ENCODE measurements at places on chromosomes 13 and 19.
A peak's percentile ranks its signal among the peaks of the same experiment; 100 is the strongest.

DNA sequence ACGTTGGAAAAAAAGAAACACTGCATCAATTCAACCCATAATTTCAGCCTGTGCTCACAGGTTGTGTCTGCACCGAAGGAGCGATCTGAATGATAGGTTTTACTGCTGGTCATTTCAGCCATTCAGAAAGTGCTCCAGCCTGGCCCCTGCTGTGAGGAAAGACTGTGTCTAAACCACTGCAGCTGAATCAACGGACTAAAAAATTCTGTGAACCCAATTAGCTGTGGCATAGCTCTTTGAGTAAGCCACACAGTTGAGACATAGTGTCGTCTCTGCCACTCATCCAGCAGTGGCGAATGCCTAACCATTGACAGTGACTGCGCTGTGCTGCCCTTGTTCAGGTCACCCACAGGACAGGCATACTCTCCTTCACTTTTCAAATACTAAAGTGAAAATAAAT, 179.8 kb downstream of the COG6 start:
- DNase-seq, result no peak

DNA sequence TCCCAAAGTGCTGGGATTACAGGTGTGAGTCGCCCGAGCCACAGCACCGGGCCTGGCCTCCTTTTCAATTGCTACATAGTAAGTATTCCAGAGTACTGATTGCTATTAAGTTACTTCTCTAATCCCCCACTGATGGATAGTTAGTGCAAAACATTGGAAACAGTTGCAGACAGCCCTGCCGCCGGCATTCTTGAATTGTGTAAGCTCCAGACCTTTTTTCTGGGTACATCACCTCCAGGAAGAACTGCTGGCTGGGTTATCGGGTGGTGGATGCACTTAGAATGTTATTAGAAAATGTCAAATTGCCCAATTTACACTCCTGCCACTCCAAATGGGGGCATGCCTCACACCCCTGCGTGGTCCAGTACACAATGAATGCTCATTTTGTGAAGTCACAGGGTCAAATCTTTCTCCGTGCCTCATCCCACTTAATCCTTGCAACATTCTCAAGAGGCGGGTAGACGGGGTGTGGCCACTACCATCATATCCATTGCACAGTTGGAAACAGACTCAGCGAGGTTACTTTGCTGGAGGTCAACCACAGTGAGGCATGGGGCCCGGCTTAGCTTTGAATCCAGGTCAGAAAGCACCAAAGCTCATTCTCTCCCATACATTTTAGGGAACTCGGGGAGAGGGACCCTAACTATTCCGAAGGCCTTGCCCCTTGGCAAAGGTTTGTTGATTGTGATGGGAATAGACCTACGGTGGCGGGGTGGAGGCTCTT, 1.0 kb upstream of the KDM4B start:
- DNase-seq, result no peak

DNA sequence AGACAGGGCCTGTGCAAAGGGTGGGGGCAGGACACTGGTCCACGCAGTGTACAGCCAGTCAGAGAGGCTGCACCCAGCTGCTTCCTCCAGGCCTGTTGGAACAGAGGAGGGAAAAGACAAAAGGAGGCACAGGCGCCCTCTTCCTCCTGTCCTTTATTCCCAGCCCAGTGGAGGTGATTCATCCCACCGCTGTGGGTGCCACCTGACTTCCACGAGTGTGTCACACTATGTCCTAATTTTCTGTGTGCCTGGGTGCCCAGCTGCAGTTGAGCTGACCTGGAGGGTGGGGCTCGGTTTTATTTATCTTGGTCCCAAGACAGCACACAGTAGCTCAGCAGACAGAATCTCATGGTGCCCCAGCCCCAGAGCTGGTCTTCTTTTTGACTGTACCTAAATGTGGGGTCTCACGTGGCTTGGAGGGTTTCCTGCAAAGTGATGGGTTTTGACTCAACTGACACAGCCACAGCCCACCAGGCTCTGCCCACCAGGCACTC, 9.0 kb downstream of the EPS15L1 start:
- DNase-seq, result no peak

DNA sequence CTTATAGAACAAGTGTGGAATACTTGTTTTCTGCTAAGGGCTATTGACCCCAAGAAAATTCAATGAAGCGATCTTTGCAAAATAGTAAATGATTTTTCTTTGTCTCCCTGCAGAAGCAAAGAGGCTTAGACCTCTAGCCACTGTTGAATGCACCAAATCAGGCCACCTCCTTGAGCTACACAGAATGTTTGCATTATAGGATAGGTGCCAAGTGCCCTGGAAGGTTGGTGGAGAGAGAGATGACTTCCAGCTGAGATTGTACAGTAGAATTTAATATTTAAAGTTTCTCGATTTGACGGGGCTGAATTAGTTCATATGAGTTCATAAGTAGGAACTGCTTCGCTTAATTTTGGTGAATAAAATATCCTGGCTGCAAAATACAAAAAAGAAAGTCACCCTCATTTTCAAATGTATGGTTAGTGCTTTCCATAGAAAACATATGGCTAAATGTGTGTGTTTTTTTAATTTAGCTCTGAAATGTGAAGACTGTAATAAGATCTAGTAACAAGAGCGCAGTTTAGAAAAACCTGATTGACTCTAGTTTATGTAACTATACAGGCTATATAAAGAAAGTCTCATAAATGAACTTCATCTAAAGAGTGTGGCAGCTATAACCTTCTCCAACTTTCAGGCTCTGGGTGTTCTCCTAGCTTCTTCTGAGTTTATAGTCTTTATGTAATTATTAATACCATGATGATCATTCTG, 41.6 kb downstream of the LRCH1 start:
- no peak for DNase-seq

DNA sequence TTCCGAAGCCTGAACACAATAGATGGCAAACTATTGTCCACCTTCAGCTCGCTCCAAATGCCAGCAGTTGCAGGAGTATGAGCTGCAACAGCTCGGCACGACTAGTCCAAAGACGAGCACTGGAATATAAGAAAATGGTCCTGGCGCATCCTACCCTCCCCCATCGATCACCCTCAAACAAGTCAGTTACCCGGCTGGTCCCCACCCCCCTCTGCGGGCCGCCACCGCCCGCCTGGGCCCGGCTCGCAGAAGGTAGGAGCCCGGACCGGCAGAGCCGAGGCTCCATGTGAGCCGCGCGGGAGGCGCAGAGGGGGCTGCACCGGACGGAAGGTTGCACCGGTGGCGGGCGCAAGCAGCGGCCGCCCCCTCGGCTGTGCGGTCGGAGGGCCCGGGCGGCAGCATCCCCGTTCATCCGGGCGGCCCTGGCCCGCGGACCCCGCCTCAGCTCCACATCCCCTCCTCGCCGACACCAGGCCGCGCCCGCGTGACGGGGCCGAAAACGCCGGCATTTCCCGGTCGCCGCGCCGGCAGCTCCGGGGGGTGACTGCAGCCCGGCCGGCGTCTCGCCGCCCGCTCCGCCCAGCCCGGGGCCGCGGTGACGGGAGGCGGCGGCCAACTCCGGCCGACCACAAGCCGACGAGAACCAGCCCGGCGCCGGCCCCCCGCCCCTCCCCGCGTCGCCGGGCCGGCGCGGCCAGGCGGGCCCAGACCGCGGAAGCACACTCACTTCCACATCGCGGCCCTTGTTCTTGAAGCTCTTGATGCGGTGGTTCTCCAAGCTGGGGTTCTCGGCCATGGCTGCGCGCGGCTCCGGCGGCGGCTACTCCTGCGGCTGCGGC, 552 bp downstream of the KPNA3 start:
- peak; percentile 61 for DNase-seq

DNA sequence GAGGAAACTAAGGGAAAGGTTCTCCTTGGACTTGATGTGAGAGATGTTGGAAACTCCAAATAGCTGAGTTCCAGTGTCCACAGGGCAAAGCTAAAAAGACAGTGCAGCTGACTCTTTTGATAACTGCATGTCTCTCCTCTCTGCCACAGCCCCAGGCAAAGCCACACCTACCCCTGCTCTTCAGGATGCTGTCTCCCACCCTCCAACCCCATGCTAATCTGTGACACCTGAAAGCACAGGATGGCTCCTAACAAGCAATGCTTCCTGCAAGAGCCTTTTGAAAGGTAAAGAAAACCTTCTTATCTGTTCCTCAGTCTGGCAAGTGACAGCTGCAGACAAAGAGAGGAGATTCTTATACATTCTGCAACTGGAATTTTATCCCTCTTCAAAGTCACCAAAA, 14.5 kb downstream of the SLC46A3 start:
- DNase-seq, result no peak

Data from GM20000 (cell line).